ENCODE measurements at places on chromosomes 13 and 19.

GRCh38 chr13:19020988-19021387, 160.6 kb downstream of the TUBA3C start:
- DNase-seq = no peak

GRCh38 chr13:99528547-99528946, 27.3 kb downstream of the TM9SF2 start:
- peak; percentile 38 for DNase-seq

- no peak for DNase-seq
These were observed 63.4 kb downstream of the KDM4B start for GRCh38 chr19:5032101-5032967.

DNA sequence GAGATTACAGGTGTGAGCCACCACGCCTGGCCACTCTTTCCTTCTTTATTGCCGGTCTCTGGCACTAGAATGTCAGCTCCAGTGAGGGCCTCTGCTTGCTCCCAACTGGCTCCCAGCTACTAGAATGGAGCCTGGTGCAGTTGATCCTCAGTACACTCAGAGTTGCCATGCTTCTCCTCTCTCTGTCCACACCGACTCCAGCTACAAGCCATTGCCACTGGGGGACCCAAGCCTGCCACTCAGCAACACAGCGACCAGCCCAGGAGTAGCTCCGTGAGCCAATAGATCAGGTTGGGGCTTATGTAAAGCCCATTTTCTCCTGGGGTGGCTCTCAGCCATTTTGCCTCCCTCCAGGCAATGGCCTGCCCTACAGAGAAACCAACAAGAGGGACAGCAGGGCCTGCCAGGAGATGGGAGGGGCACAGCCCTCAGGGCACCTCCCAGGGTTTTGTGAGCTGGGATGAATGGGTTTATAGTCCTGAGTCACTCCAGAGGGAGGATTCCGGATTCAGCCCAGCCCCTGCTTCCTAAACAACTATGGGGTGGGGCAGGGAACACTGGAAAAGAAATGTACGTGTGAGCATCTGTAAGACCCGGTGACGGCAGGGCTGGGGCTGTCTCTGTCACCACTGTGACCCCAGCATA, 36.5 kb downstream of the OPA3 start:
- no peak for DNase-seq

DNA sequence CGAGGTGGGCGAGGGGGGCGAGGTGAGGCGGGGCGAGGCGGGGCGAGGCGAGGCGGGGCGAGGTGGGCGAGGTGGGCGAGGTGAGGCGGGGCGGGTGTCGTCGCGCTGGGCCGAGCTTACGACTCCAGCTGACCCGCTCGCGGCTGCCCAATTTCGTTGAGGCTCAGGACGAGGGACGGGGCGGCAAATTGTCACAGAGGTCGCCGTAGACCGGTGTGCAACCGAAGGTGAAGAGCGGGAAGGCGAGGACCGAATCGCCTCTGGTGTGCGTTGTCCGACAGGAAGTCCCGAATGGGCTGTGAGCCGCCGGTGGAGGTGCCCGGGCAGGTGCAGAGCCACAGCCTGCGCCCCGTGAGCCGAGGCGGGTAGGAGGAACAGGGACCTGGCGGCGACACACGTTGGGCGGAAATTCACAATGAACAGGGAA, at the start of gene LACC1:
Gene LACC1 (plus strand): TSS at position 150 of the 427 bp plus-strand sequence. CDS start 1,082 bp downstream, outside the sequence.
- DNase-seq = no peak

DNA sequence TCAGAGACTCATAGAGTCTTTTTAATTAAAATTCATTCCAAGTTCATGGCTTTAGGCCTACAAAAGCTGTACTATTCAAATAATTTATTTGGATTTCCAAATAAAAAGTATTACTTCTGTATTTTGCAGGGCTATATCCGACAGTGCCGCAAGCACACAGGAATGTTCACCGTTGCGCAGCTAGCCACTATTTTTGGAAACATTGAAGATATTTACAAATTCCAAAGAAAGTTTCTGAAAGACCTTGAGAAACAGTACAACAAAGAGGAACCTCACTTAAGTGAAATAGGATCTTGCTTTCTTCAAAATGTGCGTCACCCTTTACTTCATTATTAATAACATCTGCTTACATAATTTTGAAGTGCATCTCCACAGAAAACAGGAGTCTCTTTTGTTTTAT, 20.5 kb upstream of the C1QTNF9 start:
- no peak for DNase-seq

- DNase-seq = no peak
These were observed 46.6 kb upstream of the UBAC2 start for GRCh38 chr13:99154064-99154463.

- DNase-seq = no peak
These were observed 20.6 kb downstream of the TUBGCP3 start for GRCh38 chr13:112567161-112567862.
